NCI-H69 (cell line): ENCODE measurements at places on chromosomes 12 and 14.

GRCh38 chr12:115672086-115672485, 605.4 kb downstream of the MED13L start:
- no peak for DNase-seq

DNA sequence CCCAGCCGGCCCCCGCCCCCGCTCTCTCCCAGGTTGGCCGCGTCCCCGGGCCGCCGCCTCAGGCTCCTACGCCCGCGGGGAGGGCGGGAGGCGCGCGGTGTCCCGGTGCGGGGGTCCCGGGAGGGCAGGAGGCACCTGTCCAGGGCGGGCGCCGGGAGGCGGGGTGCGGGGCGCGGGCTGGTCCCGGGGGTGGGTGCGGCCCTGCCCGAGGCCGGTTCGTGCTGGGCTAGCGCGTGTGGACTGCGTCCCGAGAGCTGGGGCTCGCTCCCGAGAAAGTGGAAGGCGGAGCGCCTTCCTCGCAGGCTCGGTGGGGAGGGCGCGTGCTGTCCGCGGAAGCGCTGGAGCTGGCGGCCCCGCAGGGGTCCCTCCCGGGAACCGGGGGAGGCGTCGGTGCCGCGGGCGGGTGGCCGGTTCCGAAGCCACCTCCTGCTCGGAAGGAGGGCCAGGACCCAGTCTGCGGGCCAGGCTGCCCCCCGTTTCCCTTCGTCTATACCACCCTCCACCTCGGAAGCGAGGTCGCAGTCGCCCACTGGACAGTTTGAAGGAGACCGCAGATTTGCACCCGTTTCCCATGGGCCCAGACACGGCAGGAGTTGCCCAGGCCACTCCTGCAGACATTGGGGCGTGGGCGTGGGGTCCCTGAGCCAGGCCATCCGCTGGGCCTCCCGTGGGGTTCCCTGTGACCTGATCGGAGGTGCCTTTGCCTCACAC, 636 bp downstream of the ZFYVE21 start:
- DNase-seq, result peak; percentile 58

DNA sequence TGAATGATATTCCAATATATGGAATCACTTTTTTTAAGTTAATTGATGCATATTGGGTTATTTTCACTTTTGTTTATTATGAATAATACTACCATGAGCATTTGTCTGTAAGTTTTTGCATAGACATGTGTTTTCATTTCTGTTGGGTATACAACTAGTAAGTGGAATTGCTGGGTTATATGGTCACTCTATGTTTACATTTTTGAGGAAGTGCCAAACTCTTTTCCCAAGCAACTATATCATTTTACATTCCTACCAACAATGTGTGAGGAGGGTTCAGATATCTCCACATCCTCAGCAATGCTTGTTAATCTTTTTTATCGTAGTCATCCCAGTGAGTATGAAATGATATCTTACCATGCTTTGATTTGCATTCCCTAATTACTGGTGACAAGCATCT, 64.0 kb downstream of the MON2 start:
- no peak for DNase-seq

GRCh38 chr12:104306376-104306775, 2.8 kb downstream of the EID3 start:
- DNase-seq, result no peak

- DNase-seq, result no peak
These were observed 59.1 kb downstream of the PLXNC1 start for GRCh38 chr12:94207467-94207848.

DNA sequence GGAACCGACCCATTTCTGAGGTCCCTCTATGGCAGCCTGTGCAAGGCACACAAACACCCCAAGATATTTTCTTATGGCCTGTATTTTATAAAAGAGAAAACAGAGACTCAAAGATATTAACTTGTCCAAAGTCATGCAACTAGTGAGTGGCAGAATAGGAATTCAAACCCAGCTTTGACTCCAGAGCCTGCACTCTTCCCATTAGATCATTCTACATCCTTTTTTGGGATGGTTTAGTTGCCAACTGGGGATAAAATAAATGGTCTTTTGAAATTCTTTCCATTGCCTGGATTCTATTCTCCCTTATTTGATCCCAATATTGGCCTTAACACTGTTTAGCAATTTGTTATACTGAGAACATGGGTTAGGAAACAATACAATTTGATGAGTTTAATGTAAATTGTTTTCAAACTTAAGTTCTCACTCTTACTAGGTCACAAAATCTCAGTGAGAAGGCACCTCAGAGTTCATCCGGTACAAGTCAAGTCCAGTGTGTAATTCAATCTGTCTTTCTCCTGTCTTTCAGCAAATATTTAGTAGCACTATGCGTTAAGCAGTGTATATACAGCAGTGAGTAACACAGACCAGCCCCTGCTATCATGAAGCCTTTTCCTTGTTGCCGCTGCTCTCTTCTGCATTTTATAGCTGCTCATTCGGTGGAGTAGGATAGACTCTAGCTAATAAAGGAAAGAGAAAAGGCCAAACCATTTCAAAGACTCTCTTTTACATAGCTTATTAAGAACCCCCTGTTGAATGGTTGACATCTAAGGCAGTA, 162.1 kb upstream of the IFNG-AS1 start:
- DNase-seq, result peak; percentile 13

- DNase-seq, result peak; percentile 93
These were observed 894 bp downstream of the KRT8 start for GRCh38 chr12:52903855-52904508.

DNA sequence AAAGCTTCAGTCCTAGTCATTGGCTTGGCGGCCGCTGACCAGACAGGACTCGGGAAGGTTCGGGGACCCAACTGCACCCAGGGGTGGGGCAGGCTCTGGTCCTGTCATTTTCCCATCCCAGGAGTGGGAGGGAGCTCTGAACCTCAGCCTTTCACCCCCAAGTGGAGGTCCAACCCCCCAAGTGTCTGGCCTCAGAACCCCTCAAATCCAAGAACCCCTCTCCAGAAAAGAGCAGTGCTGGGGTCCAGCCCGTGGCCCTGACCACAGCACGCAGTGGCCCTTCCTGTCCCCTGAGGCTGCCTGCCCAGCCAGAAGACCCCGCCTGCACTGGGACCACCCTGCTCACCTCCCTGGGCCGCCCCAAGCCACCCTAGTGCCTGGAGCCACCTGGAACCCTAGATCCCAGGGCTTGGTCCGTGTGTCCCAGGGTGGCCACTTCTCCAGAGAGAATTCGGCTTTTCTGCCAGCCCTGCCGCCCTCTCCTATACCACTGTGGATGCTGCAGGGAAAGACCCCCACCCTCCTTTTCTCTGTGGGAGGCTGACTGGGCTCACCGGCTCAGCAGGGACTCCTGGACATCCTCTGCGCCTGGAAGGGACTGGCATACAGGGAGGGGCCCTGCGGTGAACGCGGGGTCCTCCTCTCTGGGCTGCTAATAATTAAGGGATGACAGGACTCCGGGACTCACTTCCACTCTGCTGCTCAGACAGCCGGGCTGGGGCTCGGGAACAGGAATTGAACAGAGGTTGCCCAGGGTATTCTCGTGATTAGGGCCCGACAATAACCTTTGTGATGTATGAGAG, 326.9 kb upstream of the SFSWAP start:
- DNase-seq, result no peak

DNA sequence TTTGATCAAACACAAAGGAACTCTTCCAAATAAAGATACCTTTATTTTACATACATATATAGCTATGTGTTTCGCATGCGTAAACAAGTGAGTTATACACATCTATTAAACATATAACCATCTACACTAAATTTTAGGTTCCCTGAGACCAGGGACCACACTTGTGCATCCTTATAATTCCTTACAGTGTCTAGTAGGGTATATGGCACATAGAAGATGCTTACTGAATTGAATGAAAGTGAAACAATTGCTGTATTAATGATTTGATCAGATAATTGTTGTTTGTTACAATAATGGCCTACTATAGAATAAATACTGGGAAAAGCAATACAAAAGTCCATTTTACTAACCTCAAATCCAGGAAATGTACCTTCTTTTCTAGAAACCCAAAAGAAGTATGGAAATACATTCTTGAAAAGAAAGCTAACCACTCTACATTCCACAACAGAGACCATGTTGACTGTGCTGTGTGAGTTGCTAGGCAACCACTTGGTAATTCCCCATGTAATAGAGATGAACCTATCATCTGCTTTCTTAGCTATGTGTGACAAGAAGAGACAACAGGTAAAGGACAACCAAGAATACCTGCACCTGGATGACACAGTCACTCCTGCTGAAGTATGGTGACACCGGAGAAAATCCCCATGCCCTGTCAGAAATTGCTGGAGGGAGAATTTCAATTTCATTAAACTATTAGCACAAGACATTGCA, 11.9 kb upstream of the CIPC start:
- peak; percentile 27 for DNase-seq

DNA sequence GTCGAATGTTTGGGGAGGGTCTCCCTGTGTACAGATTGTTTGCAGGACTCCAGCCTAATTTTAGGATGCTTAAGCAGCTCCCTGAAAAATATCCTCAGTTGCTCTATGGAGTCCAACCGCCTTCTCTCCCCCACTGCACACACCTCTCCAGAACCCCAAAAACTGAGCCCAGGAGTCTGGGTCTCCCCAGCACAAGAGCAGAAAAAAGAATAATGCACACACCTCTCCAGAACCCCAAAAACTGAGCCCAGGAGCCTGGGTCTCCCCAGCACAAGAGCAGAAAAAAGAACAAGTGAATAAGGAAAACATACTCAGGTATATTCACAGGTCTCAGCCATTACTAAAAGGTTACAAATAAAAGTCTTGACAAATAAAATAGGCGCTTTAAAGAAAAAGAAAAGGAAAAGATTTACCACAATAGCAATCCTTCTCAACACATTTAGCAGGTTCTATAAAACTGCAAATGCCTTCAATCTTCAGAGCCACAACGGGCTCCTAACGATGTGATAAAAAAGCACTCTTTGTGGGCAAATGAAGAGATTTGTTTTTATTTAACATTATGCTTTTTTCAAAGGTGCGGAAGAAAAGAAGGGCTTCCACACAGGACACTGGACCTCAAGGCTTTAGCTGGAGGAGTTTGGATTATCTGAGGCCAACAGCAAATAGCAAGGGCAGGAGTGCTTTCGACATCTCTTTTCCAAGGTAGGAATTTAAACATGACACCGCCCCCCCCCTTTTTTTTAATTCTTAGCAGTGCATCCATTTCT, 8.2 kb downstream of the BCL11B start:
- DNase-seq, result no peak

DNA sequence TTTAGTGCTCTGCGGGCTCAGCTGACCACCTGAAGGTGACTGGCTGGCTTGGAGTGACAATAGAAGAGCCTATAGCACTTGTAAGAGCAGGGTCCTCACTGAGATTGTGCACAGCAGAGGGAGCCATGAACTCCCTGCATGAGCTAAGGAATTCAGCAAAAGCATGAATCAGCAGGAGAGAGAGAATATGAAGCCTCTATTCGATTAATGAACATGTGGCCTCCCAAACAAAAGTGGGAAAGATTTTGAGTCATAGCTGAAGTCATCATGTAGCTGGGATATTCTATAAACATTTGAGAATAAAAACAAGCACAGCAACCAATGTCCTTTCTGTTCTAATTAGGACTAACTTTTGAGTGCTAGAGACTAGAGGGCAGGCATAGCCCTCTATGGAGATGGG, 626.6 kb downstream of the DIO2 start:
- DNase-seq, result peak; percentile 36

GRCh38 chr14:20350860-20351259, 7.4 kb downstream of the PARP2 start:
- no peak for DNase-seq

DNA sequence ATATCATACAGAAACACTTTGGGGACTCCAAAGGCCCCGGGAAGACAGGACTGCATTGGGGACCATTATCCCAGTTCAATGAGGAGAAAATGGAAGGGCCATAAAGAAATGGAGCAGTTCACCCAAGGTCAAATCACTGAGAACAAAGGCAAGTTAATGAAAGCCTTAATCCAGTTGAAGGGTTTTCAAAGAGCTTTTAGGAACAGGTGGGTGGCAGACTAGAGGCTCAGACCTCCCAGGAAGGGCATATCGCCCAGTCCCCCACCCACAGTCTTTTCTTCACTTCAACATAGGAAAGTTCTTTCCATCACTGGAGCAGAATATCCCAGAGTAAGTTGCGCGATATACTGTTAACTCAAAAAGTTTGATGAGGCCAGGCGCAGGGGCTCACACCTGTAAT, 136.1 kb upstream of the CCND2 start:
- no peak for DNase-seq

GRCh38 chr12:118850244-118850825, 131.0 kb upstream of the SRRM4 start:
- no peak for DNase-seq

DNA sequence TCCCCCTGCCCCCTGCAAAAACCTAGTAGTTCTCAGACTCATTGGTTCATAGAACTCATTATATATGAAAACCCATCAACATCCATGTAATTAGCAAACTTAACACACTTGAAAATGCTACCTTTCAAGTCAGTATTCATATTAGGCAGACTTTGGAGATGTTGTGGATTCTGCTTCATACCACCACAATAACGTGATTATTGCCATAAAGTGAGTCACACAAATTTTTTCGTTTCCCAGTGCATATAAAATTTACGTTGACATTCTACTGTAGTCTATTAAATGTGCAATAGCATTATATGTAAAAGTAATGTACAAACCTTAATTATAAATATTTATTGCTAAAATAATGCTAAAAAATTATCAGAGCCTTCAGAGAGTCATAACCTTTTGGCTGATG, 654.0 kb downstream of the DIO2 start:
- no peak for DNase-seq

GRCh38 chr14:68036202-68036601, 216.6 kb downstream of the RAD51B start:
- DNase-seq, result no peak

DNA sequence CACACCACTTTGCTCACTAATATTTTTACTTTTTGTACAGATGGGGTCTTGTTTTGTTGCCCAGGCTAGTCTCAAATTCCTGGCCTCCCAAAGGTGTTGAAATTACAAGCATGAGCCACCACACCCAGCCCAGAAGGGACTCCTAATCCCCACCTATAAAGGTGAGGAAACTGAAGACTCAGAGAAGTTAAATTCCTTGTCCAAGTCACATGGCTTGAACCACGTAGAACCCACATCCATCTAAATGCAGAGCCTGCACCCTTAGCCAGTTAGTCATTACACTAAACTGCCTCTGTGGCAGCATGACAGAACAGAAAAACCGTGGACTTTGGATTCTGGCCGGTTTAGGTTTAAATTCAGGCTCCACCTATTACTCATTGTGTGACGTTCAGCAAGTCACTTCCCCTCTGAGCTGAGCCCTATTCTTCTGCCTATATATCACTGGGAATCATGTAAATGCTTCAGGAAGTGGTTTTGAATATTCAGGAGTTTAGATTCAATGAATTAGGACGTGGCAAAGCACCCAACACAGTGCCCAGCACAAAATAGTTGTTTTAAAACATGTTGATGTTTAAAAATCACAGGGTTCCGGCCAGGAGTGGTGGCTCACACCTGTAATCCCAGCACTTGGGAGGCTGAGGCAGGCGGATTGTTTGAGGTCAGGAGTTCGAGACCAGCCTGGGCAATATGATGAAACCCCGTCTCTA, 3.0 kb upstream of the CORO1C start:
- peak; percentile 59 for DNase-seq

DNA sequence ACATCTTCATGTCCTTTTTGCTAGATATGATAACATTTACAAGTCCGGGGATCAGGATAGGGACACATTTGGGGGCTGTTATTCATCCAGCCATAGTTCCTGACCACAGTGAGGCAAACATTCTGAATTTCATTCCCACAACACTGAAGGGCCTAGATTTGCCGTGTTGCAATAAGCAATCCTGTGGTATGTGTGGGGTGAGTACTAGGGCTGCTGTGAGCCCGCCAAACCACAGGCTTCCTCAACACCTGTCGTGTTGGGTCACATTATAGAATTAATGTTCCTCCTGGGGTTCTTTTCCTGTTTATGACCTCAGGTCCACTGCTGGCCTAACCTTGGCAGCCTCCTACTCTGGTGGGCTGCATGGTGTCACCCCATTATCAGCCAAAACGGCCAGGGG, 119.2 kb downstream of the TBC1D30 start:
- DNase-seq, result no peak
